ENCODE measurements at places on chromosomes 2 and 18.

GRCh38 chr2:217481577-217481976 is 521.2 kb downstream of the TNS1 start:
- DNase-seq = no peak

DNA sequence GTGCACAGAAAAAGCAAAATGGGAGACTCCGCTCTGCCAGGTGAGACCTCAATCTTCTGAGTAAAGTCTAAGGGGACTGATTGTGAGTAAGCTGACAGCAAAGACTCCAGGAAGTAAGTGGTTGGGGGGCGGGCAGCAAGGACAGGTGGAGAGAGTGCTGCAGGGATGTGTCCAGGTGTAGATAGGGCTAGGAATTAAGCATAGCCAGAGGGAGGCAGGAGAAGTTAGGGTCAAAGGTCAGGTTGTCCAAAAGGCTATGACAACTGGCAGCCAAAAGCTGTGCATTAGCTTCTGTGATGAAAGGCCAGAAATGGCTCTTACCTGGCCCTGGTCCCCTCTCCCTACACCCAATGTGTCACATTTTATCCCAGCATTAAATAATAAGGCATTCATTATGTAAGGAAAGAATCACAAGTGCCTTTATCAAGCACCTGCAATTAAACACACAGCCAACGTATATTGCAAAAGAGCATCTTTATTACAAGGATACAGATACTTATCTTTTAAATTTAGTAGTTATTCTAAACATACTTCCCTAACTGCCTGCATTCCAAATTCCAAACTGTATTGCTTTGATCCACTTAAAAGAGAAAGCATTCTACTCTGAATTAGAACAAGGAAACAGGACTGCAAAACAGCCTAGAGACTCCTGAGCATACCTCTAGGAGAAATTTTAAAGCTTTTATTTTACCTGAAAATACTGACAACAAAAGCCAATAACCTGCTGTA is 247.9 kb downstream of the IRS1 start:
- DNase-seq = no peak

- no peak for DNase-seq
Observed at GRCh38 chr2:238045575-238045974, 15.2 kb upstream of the SCLY start.

DNA sequence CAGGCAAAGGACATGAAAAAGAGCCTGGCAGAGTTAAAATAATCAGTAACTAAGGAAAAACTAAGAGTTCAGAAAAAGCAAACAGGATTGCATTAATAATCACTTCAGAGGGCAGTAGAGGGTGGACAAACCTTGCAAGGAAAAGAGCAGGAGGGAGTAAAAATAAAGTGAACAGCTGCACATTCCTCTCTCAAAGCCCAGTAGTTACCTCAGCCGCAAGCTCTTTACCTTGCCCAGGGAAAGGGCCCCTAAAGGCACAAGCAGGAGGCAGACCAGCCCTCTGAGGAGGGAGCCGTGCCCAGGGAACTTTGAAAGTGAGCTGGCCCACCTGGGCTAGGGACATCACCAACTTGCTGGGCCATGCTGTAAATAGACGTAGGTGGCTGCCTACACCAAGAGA is 196.9 kb downstream of the C1D start:
- no peak for DNase-seq

DNA sequence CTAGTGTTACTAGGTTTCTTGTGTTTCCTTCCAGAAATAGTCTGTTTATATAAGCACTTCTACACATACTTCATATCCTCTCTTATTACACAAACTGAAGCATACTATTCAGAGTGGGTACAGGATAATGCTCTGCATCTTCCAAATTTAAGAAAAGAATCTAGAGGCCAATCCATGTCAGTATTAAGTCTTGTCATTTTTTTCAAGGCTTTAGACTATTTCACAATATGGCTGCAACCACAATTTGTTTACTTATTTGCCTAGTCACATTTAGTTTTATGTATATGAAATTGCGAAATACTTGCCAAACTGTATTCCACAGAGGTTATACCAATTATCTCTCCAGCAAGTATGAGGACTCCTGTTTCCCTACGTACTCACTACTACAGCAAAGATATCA is 27.9 kb downstream of the IWS1 start:
- no peak for DNase-seq

- no peak for DNase-seq
Observed at GRCh38 chr2:111638274-111638877, 245.6 kb downstream of the ANAPC1 start.

GRCh38 chr2:41486948-41487347 is 560.9 kb upstream of the PKDCC start:
- DNase-seq = no peak

GRCh38 chr2:128551435-128551834 is 232.8 kb upstream of the HS6ST1 start:
- no peak for DNase-seq

DNA sequence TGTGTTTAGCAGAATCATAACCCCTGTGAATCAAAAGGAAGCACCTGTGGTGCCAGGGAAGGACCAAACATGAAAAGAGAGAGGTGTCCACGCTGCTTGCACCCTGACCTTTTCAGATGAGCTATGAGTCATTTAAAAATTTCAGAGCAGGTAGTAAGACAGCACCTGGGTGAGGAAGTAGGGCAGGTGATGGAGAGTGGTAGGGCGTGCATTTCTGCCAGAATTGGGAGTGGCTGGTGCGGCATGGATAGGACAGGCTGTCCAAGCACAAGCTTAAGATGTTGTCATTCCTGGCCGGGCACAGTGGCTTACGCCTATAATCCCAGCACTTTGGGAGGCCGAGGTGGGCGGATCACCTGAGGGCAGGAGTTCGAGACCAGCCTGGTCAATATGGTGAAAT is 36.8 kb downstream of the NPAS2 start:
- no peak for DNase-seq
